RPMI7951 (cell line): ENCODE measurements at places on chromosomes 7 and 10. TPM values are rescaled to one million over a fixed set of nuclear protein-coding genes. Genes with fewer than 3 reads are reported as not detected.

DNA sequence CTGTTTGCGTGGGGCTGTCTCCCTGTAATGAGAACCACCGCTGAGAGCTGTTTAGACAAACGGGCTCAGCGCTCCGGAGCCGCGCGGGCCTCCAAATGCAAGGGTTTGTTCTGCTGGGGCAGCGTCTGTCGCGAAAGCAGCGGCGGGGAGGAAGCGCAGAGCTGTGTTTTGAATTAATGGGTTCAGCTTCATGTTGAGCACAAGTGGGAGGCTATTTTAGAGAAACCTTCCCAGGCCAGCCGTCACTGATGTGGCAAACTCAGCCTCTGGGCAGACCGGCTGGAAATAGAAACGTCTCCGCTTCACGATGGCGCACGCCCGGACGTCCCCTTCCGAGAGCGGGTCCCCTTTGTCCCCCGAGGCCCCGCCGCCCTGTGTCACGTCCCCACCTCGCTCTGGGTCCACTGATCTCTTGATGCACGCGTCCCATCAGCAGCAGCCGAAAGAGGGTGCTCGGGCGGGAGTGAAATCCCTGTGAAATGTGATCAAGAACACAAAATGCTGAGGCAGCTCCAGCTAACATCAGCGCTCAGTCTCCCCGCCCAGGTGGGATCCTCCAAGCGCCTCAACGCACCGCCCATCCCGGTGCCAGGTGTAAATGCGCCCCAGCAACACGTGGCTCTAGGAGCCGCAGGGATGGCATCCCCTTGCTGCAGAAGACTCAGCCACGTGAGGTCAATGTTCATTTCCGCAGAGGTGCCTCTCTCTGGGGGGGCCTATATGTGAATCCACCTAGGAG, 44.9 kb downstream of the BAMBI start:
- DNase-seq = peak; percentile 54

GRCh38 chr7:138903186-138903820, 77.9 kb downstream of the KIAA1549 start:
- DNase-seq = peak; percentile 70

DNA sequence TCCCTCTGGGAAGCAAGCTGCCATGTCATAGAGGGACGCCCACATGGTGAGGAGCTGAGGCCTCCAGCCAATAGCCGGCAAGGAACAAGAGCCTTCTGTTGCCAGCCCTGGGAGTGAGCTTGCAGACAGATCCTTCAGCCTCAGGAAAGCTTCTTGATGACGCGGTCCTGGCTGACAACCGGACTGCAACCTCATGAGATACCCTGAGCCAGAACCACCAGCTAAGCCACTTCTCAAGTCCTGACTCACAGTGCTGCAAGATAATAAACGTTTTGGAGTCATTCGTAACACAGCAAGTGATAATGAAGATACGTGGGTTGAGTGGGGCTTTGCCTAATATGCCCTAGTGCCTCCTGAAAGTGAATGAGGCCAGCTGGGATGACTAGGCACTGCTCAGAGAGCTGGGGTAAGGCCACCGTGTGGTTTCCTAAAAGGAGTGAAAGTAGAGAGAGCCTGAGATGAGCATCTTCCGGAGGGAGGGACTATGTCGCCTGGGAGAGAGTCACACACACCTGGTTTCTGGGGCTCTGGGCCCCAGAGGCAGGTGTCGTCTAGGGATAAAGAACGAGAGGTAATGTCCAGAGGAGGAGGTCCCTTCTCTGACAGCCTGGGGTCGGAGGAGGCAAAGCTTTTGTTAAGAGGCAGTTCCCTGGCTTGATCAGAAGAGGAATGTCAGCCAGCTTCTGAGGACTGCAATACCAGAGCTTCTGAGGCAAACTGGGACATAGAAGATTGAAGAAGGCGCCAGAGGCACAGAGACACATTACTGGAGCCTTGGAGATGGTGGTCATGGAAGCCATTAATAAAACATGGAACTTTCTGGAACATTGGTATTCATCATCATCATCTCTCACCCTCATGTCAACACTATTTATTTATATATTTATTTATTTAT, 53.6 kb downstream of the PYROXD2 start:
- DNase-seq = peak; percentile 94

GRCh38 chr10:93060887-93061593, 442 bp downstream of the CYP26C1 start:
- DNase-seq = no peak

- DNase-seq = no peak
Observed at GRCh38 chr7:92963566-92963965, 127.2 kb upstream of the CDK6 start.

GRCh38 chr7:139183878-139184338, 47.1 kb upstream of the UBN2 start:
- DNase-seq = no peak

DNA sequence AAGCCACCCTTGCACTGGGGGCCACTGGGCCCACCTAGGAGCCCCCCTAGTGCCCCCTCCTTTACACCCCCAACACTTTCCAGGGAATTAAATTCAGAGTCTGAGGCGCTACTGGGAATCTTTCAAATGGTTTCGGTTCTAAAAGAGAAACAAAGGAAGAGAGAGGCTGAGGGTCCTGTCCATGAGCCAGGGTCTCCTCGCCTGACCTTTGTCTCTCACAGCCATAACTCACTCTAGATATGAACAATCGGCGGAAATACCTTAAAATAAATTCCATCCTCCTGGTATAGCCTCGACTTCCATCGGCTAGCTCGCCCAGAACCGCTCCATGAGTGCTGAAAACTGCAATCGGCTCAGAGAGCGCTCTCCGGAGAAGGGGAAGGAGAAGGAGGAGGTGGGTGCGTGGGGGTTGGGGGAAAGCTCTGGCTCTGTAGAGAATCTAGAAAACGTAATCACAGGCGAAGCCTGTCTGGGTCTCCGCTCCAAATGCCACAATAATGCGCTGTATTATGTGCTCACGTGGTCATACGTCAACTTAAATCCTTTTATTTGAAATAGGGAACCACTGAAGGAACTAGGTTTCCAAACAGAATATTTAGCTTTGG, 12.6 kb downstream of the HOXA4 start:
- DNase-seq = no peak

DNA sequence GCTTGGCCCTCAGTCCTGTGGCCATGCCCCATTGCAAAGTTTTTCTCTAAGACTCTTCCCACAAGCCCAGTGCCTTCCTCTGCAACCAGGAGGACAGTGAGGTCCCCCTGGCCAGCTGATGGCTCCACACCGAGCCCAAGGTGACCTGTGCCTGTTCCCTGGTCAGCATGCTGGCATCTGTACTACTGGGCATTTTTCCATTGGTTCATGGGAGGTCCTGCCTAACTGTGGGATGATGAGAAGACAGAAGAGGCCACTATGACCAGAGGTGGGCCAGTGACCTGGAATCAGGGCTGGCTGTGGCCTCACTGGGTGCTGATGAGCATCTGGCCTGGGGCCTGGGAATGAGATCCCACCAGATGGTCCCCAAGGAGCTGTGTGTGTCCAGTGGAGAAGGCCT, 20.2 kb downstream of the CALML3 start:
- DNase-seq = no peak

- DNase-seq = no peak
Observed at GRCh38 chr10:84152769-84153168, 13.5 kb downstream of the GHITM start.

GRCh38 chr10:48704156-48704555, 19.5 kb downstream of the WDFY4 start:
- no peak for DNase-seq

- DNase-seq = peak; percentile 86
Observed at GRCh38 chr10:69696073-69696731, 66.2 kb downstream of the FAM241B start.

GRCh38 chr10:102781921-102782557, 38.3 kb downstream of the WBP1L start:
- DNase-seq = peak; percentile 46

DNA sequence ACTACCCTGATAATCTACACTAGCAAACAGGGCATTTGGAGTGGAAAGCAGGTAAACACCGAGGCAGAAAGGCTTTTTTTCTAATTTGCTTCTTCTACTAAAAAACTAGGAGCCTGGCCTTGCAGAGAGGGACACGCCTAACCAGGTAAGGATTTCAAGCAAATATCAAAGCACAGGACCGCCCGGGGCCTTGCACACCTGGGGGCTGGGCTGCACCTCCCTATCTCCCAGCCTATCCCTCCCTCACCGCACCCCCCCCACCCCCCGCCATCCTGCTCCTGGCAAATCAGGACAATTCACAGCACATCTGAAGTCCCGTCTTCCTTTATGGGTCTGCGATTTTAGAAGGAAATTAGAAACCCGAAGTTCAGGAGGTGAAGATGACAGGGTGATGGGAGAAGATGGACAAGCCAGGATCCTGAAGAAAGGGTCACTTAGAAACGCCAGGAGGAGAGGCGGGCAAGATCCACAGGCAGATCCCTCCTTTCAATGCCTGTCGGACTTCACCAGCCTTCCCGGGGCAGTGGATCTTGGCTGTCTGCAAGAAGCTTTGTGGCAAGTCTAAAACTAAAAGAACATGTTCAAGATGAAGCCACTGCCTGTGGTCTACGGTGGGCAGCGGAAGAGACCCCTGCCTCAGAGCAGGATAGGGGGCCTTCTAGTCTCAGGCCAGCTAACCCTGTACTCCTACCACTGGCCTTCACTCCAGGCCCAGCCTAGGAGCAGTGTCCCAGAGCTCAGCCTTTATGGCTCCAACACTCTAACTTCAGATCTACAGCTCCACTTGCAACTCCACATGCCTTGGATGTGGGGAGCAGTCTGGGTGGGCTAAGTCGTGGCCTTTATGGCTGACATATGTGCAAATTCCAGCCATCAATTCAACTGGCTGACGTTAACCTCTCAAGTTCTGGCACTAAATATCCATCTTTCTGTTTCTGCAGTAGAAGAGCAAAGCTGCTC, 43.9 kb downstream of the TNS3 start:
- no peak for DNase-seq

DNA sequence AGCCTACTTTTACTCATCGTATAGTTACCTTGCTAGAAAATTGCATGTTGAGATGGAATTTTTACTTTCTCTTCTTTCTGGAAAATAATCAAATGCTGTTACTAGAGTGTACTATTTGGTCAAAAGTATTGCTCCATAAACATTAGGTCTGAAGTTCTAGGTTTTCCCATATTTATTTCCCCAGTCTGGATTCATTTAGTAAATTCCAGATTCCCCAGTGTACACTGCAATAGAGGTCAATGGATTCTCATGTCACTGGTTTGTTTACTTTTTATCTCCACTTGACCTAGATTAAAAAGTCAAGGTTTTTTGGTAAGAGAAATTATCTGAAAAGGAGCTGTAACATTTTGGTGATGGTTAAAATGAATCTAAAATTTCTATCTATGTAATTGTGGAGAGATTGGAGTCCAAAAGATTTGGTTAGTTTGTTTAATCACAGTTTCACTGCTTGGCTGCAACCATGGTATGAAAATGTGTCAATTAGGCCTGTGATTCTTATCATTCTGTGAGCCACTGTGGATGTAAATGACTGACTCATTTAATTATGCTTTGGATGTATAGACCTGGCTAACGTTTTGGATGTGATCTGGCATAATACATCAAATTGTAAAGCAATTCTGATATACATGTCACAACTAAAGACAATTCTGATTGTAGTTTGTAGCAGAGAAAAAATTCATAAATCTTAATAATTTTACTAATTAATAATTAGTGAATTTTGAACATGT, 32.7 kb upstream of the STEAP4 start:
- no peak for DNase-seq

DNA sequence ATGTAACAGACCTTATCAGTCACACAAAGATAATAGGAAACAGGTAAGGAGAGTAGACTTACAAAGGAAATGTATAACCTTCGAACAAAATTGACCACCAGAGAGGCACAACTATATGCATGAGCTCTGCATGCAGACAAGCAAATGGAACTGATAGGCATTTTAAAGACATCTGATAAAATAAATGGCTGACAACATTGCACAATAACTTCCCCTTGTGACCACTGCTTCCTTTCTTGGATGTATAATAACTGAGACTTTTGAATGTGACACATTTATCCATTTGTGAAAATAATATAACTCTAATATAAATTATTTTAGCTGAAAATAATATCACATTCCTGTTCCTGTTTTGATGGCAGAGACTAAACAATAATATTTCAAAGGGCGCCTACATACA, 654.2 kb upstream of the STEAP1 start:
- no peak for DNase-seq

GRCh38 chr10:75542906-75543305, 111.5 kb downstream of the LRMDA start:
- DNase-seq = peak; percentile 58

GRCh38 chr10:109978481-109978880, 29.3 kb upstream of the ADD3 start:
- DNase-seq = peak; percentile 33

- DNase-seq = no peak
Observed at GRCh38 chr10:74925708-74926107, 99.3 kb downstream of the KAT6B start.

DNA sequence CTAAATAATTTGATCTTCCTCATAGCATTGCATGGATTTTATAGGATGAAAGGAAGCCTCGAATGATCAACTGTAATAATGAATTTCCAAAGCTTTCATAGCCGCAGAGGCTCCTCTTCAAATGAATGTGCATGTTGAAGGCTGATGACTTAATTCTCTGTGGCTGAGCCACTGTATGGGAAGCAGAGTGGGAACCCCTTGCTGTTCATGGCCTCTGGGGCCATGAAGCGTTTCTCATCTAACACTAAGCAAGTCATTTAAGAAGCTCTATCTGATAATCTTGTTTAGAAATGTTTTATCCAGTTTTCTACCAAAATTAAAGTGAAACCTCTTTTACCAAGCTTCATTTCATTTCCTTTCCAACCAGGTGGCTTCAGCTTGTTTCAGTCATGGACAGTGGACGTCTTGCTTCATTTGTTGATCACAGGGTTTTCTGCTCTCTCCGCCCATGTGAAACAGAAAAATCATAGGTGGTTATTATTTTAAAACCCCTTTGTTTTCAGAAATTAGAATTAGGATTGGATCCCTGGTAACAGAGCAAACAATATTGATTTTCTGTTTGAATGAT, 10.3 kb upstream of the ADARB2 start:
- DNase-seq = no peak

DNA sequence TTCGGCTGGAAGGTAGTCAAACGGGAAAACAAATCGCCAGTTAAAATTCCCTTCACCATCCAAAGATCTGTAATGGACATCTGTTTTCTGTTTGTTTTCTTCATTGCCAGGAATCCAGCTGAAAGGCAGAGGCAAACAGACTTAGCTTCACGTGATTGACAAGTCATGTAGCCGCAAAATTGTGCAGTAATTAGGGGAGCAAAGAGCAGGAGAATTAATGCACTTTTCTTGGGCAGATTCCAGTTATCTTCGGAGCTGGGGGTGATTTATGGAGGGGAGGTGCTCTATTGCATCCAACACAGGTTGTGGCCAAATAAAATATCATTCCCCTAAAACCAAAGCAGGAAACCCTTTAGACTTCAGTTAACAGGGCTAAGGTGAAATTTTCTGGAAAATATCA, 162.2 kb downstream of the MYOF start:
- DNase-seq = no peak

FOXP2 gene
- total RNA-seq = 0.10 TPM in 1 of 2 replicates, not detected in the other

ARHGAP21 gene
- 60.6 and 76.3 TPM in 2 replicates for total RNA-seq

CTAGE8 gene
- 0.39 TPM in 1 of 2 replicates, not detected in the other for total RNA-seq

SKIDA1 gene
- 0.48 and 0.88 TPM in 2 replicates for total RNA-seq

LRRC18 gene
- not detected in 2 replicates for total RNA-seq

LIPJ gene
- total RNA-seq = under 0.01 and 0.12 TPM in 2 replicates

CHRM2 gene
- total RNA-seq = 0.84 and 0.88 TPM in 2 replicates

COL26A1 gene
- total RNA-seq = 0.29 and 0.60 TPM in 2 replicates

BTBD16 gene
- total RNA-seq = not detected in 2 replicates
